ENCODE measurements at places on chromosomes 2 and 18. TPM values are rescaled to one million over a fixed set of nuclear protein-coding genes. Genes with fewer than 3 reads are reported as not detected.

The IMP4 gene
- 55.9 TPM for total RNA-seq

The CTAGE1 gene
- total RNA-seq: not detected

The APOB gene
- total RNA-seq: 0.53 TPM

The EMILIN1 gene
- 56.3 TPM for total RNA-seq

- H3K27me3 ChIP-seq: no peaks in the 10 kb centered on the region
- peak overlapping the region; percentile 98 for H3K4me3 ChIP-seq
- peaks cover 28% of the 10 kb centered on the region for H3K4me1 ChIP-seq
- peak overlapping the region; percentile 94 for H3K27ac ChIP-seq
- peaks cover 54% of the 10 kb centered on the region for H3K36me3 ChIP-seq
Measured at GRCh38 chr2:74528600-74529356, 728 bp downstream of the AUP1 start.

GRCh38 chr2:188024811-188025210 is 266.9 kb upstream of the GULP1 start:
- H3K36me3 ChIP-seq: no peaks in the 10 kb centered on the region
- no peak for DNase-seq
- no peak overlapping the region for H3K4me3 ChIP-seq

- peak; percentile 85 for DNase-seq
- peak overlapping the region; percentile 54 for H3K27ac ChIP-seq
- H3K27me3 ChIP-seq: no peaks in the 10 kb centered on the region
- H3K4me3 ChIP-seq: no peak overlapping the region
- peaks cover 44% of the 10 kb centered on the region for H3K4me1 ChIP-seq
Measured at GRCh38 chr2:221517696-221518151, 54.4 kb downstream of the EPHA4 start.

All from lower lobe of right lung (tissue), 2 donors.